ENCODE measurements at places on chromosomes 16 and 17.

DNA sequence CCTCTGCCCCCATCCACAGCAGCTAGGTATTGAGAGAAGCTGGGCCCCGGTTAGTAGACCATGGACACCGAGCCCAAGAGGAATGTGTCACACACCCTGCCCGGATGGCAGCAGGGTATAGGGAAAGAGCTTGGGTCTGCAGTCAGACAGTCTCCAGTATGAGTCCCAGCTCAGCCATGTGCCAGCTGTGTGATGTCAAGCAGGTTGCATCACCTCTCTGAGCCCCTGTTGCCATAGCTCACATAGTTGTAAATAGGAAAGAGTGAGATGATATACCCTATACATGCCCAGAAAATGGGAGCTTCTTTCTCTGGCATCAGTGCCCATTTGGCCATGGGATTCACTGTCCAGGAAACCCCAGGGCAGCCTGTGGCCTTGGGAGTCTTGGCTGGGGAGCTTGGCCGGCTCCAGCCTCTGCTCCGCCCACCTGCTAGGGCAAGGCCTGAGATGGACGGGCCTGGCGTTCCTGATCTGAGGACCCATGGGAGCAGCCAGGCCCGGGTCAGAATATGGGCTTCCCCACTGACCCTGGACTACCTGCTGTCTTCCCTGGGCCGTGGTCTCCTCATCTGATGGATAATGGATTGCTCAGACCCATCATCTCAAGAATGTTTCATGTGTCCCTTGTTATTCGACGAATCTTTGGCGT, 13.2 kb downstream of the CD300LG start:
- no peak for DNase-seq

GRCh38 chr16:79716645-79717332, 116.3 kb upstream of the MAF start:
- DNase-seq: no peak

DNA sequence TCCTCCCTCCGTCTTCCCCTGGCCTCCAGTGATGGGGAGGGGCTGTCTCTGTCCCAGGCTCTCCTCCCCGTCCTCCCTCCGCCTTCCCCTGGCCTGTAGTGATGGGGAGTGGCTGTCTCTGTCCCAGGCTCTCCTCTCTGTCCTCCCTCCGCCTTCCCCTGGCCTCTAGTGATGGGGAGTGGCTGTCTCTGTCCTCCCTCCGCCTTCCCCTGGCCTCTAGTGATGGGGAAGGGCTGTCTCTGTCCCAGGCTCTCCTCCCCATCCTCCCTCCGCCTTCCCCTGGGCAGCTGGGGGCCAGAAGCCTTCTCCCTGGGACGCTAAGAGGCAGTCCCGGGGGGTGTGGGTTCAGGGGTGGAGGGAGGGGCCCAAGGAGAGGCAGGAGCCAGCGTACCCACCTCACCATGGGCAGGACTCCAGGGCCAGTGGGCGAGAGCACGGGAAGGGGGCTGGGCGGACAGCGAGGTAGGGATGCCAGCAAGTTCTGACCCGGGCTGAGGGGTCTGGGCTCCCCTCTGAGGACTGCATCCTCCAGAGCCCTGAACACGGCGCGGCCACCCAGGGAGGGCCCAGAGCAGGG, 14.8 kb downstream of the UTS2R start:
- DNase-seq: no peak

DNA sequence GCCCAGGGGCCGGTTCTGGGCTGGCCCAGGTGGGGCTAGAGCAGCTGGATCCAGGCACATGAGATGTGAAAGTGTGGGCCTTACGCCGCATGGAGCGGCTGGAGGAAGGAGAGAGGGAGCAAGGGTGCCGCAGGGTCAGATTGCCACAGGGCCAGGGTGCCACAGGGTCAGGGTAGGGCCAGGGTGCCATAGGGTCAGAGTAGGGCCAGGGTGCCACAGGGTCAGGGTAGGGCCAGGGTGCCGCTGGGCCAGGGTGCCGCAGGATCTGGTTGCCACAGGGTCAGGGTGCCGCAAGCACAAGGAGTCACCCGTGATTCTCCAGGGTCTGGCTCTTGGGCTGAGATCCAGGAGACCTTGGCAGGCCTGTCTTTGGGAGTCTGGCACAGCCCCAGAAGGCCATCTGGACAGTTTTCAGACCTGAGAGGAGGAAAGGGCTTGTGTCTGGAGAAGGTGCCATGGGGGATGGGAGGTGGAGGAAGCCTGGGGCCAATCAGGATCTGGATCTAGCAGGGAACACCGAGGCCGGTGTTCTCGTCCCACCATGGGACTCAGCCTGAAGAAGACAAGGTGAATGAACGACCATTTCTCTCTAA, 13.1 kb upstream of the LASP1NB start:
- no peak for DNase-seq

- DNase-seq: no peak
These were observed 15.5 kb upstream of the NFATC3 start for GRCh38 chr16:68069511-68070248.

DNA sequence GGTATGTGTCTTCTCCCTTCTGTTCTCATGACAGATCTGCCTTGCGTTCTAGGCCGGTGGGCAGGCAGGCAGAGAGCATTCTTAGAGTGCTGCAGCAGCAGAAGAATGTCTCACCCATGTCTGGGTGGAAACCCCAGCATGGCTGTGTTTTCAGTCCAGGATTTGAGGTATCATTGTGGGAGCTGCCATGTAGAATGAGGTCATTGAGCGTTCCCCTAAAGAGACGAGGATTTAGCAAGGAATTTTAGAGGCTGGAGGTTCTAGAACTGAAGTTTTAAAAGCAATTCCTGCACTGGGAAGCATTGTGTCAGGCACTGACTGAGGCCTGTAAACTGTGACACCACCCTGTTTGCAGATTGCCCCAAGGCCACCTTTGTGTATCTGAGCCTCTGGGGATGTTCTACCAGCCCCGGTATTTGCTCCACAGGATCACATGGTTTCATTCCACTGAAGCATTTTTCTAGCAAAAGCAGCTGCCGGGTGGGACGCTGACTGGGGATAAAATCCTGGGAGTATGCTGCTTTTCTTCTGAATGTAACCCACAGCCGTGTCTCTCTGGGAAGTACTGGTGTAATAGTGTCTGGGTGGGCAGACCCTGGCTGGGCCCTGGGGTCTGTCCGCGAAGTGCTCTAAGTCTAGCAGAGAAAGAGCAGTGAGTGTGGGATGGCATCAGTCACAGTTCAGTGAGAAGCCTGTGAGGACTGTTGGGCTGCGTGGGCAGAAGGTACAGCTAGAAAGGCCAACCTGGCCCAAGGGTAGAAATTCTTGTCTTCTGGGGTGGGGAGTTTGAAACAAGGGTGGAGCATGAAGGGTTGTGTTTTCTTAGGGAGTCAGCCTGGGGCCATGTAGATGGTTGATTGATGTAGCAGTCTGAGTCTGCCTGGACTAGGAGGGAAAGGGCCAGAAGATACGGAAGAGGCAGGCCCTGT, 30.2 kb downstream of the PLCD3 start:
- DNase-seq: no peak

DNA sequence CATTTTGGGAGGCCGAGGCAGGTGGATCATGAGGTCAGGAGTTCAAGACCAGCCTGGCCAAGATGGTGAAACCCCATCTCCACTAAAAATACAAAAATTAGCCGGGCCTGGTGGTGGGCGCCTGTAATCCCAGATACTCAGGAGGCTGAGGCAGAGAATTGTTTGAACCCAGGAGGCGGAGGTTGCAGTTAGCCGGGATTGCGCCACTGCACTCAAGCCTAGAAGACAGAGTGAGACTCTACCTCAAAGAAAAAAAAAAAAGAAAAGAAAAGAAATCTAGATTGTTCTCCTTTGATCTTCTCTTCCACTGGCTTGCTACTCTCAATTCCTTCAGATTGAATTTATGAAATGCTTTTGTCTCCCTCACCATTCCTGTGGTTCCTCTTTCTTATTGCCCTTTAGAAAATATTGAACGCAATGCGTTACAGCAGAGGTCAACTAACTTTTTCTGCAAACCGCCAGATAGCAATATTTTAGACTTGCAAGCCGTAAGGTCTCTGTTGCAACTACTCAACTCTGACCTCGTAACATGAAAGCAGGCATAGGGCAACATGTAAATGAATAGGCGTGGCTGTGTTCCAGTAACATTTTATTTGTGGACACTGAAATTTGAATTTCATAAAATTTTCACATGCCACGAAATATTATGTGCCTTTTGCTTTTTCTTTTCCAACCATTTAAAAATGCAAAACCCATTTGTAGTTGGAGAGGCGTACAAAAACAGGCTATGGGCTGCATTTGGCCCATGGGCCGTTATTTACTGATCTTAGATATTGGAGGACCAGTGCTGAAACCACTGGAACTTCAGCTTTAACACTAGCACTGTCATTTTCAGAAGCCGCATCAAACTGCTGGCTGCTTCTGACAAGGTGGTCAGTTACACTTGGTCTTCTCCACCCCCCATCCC, 24.8 kb downstream of the PITPNC1 start:
- DNase-seq: no peak

DNA sequence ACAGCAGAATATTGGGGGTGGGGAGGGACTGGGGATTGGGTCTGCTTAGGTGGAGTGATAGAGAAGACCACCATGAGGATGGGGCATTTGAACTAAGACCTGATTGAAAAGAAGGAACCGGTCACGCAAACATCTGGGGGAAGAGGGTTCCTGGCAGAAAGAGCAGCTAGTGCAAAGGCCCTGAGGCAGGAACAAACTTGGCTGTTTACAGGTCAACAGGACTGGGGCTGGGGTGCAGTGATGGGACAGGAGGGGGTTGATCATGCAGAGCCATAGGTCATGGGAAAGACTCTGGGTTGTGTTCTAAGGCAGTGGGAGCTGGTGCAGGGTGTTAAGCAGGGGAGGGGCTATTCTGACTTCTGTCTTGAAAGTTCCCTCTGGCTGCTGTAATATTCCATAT, 1.9 kb downstream of the DRG2 start:
- no peak for DNase-seq

DNA sequence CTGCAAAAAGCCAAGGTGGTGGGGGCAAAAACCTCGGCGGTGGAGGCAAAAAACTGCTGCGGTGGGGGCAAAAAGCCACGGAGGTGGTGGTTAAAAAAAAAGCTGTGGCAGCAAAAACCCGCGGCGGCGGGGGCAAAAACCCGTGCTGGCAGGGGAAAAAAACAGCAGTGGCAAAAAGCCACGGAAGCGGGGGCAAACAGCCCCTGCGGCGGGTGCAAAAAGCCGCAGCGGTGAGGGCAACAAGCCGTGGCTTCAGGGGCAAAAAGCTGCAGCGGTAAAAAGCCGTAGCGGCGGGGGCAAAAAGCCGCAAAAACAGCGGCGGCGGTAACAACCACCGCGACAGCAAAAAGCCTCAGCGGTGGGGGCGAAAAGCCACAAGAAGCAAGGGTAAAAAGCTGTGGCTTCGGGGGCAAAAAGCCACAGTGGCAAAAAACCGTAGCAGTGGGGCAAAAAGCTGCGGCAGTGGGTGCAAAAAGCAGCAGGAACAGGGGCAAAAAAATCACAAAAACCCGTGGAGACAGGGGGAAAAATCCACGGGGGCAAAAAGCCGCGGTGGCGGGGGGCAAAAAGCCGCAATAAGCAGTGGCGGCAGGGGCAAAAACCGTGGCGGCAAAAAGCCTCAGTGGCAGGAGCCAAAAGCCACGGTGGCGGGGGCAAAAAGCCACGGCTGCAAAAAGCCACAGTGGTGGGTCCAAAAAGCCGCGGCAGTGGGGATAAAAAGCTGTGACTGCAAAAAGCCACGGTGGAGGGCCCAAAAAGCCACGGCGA, 193.7 kb downstream of the SHCBP1 start:
- no peak for DNase-seq

DNA sequence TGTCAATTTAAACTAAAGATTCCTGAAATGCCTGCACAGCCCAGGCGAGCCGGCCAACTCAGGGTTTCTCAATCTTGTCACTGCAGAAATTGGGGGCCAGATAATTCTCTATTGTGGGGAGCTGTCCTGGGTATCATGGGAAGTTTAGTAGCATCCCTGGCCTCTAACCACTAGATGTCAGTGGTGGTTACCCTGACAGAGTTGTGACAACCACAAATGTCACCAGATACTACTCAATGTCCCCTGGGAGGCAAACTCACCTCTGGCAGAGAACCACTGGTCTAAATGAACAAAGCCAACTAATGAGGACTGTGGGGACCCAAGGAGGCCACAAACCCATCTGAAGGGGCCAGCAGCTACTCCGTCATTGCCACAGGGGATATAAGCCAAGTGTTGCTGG, 90.9 kb downstream of the MYH11 start:
- no peak for DNase-seq

GRCh38 chr17:79948406-79948944, 87.2 kb downstream of the TBC1D16 start:
- DNase-seq: no peak

GRCh38 chr16:57572978-57573728, 30.7 kb downstream of the ADGRG5 start:
- DNase-seq: no peak

- DNase-seq: no peak
These were observed 8.3 kb upstream of the GALK1 start for GRCh38 chr17:75773121-75773807.

- no peak for DNase-seq
These were observed 643.0 kb upstream of the RBFOX1 start for GRCh38 chr16:6689643-6690042.

- DNase-seq: peak; percentile 46
These were observed 50.5 kb downstream of the IKZF3 start for GRCh38 chr17:39813631-39814030.

GRCh38 chr17:74453665-74454196, 12.7 kb upstream of the CD300A start:
- DNase-seq: peak; percentile 55

DNA sequence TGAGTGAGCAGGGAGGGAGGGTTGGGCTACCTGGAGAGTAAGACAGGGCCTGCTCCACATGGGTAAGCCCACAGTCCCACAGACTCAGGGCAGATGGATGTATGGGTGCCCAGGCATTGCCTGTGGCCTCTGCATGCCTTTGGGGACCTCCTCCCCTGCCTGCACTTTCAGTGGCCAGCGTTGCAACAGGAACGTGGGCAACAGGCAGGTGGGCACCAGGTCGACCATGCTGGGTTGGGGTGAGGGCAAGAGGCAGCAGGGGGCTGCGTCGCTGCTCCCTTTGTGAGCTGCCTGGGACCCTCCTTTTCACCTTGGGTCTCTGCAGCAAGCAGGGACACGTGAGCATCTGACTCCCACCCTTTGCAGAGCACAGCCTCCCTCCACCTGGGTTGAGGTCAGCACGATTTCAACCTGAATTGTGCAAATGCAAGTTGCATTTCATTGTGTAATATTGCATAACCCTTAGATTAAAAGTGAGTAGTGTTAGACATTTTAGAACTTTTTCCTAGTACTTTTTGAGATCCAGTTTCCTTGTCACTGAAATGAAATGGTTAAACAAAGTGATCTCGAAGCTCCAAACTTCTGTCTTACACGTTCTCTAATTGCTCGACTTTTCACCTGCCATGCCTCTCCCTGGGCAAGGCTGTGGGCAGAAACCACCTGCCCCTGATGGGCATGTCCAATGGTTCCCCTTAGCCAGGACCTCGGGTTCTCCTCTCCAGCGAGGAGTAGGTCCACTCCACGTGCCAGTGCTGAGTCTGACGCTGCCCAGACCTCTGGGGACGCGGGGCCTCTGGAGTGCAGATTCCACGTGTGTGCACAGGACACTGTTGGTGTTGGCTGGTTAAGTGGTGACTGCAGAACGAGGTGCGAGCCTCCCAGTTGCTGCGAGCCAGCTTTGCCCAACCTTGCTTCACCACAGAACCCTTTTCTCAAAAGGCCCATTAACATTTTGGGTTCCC, 32.9 kb upstream of the IL17C start:
- no peak for DNase-seq

- peak; percentile 60 for DNase-seq
These were observed 29.4 kb downstream of the HMOX2 start for GRCh38 chr16:4505356-4506147.

- peak; percentile 20 for DNase-seq
These were observed 1.2 kb downstream of the GRB2 start for GRCh38 chr17:75404223-75404730.

Measured in T-helper 9 cell (primary cell).